Endothelial cell (in vitro differentiated cells): ENCODE measurements at places on chromosomes 4 and X.

GRCh38 chr4:184805462-184806228 lies 20.1 kb downstream of the ACSL1 start:
- H3K4me3 ChIP-seq, result no peak overlapping the region
- H3K27me3 ChIP-seq, result peaks cover 4% of the 10 kb centered on the region
- DNase-seq, result no peak

DNA sequence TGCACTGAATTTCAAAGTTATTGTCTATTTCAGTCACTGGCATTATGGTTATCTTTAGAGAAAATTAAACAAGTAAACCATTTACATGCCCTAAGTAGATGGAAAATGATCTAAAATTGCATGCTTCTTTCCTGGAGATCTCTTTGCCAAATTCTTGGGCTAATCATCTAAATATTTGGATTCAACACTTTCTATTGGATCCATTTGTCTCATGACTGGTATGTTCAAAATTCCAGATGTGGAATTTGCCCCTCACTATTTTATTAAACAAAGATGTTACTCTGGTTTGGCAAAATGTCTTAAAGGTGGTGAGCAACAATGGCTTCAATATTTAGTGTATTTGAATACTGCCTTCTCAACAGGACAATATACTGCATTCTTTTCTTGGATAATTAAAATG lies 147.5 kb upstream of the CASK start:
- H3K4me3 ChIP-seq, result no peak overlapping the region
- H3K27ac ChIP-seq, result no peak overlapping the region
- H3K27me3 ChIP-seq, result no peaks in the 10 kb centered on the region
- no peak for DNase-seq
- H3K4me1 ChIP-seq, result no peaks in the 10 kb centered on the region

- DNase-seq, result peak; percentile 50
- peaks cover 5% of the 10 kb centered on the region for H3K27me3 ChIP-seq
- H3K27ac ChIP-seq, result no peak overlapping the region
- no peaks in the 10 kb centered on the region for H3K36me3 ChIP-seq
Observed at GRCh38 chr4:17324386-17324830, 187.5 kb downstream of the QDPR start.

- peaks cover 16% of the 10 kb centered on the region for H3K36me3 ChIP-seq
- H3K27ac ChIP-seq, result no peak overlapping the region
- no peaks in the 10 kb centered on the region for H3K27me3 ChIP-seq
- H3K4me1 ChIP-seq, result peaks cover 10% of the 10 kb centered on the region
- peak; percentile 46 for DNase-seq
- H3K4me3 ChIP-seq, result no peak overlapping the region
Observed at GRCh38 chr4:145154573-145154972, 25.8 kb downstream of the OTUD4 start.

DNA sequence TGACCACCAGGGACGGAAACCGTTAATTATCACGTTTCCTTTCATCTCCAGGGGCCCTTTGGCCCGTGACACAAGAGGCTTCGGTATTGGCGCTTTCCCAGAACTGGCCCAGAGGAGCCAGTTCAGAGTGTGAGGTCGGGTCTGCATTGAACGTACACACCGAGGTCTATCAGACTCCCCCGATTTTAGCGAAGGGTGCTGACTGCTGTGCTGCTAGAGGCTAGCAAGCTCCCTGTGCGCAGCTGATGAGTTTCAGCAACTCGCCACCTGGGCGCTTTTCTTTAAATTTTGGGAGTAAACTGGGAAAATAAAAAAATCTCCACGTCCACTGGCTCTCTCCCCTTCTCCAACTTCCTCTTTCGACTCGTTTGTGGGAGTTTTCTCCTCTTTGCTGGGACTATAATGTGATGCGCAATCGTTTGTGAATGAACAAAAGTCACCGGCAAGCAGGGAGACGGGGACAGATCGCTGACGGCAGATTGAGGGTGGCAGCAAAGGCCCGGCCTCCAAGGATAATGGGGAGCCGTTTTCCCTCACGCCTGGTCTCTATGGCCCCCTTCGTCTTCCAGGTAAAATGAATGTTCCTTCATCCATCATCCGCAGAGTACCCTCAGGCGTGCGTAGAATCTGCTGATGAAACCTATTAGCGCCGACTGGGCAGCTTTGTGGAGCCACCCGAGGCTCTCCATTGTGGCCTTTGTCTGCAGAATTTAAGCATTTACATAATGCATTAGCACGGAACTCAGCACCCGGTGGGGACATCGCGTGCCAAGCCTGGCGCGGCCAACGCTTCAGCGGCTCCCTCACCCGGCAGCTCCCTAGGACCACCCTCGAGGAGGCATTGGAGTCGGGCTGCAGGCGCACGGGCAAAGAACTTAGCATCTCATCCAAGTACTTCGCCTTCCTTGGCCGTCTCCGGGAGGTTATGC lies 1.6 kb upstream of the LRAT start:
- no peak overlapping the region for H3K27ac ChIP-seq
- peaks cover 18% of the 10 kb centered on the region for H3K27me3 ChIP-seq
- peaks cover 13% of the 10 kb centered on the region for H3K4me1 ChIP-seq
- no peaks in the 10 kb centered on the region for H3K36me3 ChIP-seq

- no peak for DNase-seq
- no peaks in the 10 kb centered on the region for H3K4me1 ChIP-seq
- no peaks in the 10 kb centered on the region for H3K36me3 ChIP-seq
- no peak overlapping the region for H3K27ac ChIP-seq
Observed at GRCh38 chrX:44828008-44828605, 15.7 kb upstream of the DUSP21 start.

- H3K36me3 ChIP-seq, result peaks cover 4% of the 10 kb centered on the region
- peak overlapping the region; percentile 95 for H3K27ac ChIP-seq
- H3K4me1 ChIP-seq, result peaks cover 13% of the 10 kb centered on the region
- DNase-seq, result no peak
- H3K4me3 ChIP-seq, result no peak overlapping the region
- H3K27me3 ChIP-seq, result no peaks in the 10 kb centered on the region
Observed at GRCh38 chrX:72095370-72095769, 36.3 kb downstream of the RTL5 start.
